Left hindlimb (tissue), 1 donor: ENCODE measurements at places on chromosomes 6 and 20.

DNA sequence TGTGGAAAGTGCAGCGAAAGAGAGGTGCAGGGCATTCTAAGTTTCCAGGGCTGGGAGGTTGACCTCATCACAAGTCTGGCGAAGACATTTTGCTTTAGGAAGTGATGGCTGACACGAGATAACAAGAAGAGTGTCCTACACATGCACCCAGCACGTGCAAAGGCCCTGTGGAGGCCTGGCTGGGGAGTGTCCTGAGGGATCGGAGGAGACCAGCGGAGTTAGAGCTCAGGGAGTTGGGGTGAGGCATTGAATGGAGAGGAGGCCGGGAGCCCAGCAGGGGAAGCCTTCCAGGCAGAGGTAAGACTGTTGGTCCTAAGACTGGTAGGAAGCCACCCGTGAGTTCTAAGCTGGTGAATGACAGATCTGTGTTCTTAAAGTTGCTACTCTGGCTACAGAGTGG lies 58.4 kb downstream of the PPP1R14C start:
- no peak for DNase-seq

DNA sequence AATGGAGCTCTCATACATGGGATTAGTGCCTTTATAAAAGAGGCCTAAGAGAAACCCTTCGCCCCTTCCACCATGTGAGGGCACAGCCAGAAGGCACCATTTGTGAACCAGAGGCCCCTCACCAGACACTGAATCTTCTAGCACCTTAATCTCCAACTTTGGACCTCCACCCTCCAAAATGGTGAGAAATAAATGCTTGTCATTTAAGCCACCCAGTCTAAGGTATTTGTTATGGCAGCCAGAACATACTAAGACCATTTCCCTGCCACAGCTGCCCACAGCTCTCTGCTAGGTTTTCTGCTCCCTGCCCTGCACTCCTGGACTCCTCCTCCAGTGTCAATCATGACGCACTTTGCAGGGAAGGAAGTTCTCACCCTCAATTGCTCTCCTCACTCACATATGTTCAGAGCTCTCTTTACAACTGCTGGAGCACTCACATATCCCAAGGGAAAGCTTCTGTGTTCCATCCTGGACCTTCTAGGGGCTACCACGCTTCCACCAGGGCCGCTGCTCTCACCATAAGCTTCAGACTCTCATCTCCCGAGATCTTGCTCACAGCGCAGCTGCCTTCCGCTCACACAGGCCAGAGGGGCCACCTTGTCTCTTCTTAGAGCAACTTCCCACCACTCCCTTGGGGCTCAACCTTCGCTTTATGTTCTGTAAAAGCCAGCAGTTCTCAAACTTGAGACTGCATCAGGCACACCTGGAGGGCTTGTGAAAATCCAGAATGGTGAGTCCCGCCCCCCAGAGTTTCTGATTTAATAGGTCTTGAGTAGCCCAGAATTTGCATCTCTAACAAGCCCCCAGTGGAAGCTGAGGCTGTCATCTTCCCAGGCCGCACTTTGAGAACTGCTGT lies 1.6 kb upstream of the LY86 start:
- DNase-seq: no peak

- DNase-seq: no peak
Measured at GRCh38 chr6:152167641-152168603, 360.4 kb downstream of the ESR1 start.

GRCh38 chr20:61919675-61920365 lies 145.9 kb downstream of the TAF4 start:
- no peak for DNase-seq

GRCh38 chr6:78308025-78308424 lies 559.3 kb upstream of the IRAK1BP1 start:
- DNase-seq: no peak

GRCh38 chr6:29886701-29887100 lies 55.6 kb upstream of the HLA-A start:
- no peak for DNase-seq

GRCh38 chr20:34831936-34832335 lies 6.5 kb upstream of the NCOA6 start:
- DNase-seq: no peak

- DNase-seq: no peak
Measured at GRCh38 chr6:149936743-149937142, 5.1 kb upstream of the ULBP2 start.

DNA sequence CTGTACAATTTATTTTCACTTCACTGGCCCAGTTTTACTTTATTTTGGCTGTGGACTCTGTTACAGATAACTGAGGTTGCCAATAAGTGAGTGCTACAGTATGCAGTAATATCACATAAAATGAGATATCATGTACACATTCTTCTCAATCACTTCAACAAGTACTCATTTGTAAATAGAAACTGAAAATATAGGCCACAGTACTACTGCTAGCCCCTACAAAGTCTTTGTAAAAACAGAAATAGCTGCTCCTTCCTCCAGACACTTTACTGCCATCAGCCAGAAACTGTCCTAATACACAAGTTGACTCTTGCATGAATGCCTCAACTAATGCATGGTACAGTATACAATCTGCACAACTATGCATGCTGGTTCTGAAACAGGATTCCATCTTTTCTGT lies 9.2 kb downstream of the DTNBP1 start:
- DNase-seq: no peak

DNA sequence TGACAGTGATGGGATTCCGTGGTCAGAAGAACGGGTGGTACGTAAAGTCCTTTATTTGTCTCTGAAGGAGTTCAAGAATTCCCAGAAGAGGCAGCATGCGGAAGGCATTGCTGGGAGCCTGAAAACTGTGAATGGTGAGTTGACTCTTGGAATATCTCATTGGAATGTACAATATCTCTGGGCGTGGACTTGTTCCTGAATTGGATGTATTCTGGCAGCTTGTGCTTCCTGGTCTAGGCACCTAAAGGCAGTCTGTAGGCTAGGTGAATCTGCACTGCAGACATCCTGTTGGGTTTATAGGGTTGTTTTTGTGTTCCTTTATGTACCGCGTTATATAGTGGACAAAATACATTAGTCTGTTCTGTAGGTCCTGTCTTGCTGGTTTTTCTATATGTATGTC lies 128.2 kb downstream of the JARID2 start:
- no peak for DNase-seq

DNA sequence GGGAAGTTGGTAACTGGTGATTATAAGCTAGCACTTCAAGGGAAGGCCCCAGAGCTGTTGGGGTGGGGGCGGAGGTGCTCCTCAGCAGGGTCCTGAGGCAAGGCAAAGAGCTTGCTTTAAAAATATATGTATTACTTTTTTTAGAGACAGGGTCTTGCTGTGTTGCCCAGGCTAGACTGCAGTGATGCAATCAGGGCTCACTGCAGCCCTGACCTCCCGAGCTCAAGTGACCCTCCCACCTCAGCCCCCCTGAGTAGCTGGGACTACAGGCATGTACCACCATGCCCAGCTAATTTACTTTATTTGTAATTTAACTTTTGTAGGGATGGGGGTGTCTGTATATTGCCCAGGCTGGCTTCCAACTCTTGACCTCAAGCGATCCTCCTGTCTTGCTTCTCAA lies 87.2 kb downstream of the MYB start:
- no peak for DNase-seq

- no peak for DNase-seq
Measured at GRCh38 chr6:120211955-120212792, 862.6 kb upstream of the MAN1A1 start.

DNA sequence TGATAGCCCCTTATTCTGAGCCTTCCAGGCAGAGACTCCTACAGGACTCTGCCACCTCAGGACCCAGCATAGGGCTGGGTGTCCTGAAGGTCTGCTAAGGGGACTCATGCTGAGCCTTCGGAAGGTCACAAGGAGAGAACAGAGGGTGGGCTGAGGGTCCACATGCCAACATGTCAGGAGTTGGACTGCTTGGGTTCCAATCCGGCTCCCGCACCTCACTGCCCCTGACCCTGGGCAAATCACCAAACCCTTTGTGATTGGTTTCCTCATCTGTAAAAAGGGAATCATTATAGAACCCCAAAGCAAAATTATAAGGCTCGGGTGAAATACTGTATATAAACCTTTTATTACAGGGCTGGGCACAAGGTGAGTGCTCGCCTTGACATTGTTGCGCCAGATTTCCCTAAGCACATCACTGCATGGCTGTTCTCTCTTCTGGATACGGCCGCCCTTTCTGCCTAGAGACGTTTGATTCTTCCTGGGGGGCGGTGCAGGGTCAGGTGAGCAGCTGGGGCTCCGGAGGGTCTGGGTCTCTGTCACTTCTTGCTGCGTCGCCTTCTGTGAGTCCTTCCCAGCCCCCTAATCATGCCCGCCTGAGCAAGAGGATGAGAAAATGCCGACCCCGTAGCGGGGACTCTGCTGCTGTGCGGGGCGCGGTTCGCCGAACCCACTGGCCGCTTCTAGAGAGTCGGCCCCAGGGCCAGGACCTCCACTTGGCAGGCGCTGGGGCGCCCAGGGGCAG lies 90.5 kb upstream of the EPB41L1 start:
- no peak for DNase-seq

- DNase-seq: no peak
Measured at GRCh38 chr6:149271348-149272340, 45.9 kb upstream of the TAB2 start.

- peak; percentile 54 for DNase-seq
Measured at GRCh38 chr20:51678026-51678697, 90.0 kb downstream of the ATP9A start.

GRCh38 chr6:45072016-45072415 lies 256.1 kb upstream of the RUNX2 start:
- no peak for DNase-seq

DNA sequence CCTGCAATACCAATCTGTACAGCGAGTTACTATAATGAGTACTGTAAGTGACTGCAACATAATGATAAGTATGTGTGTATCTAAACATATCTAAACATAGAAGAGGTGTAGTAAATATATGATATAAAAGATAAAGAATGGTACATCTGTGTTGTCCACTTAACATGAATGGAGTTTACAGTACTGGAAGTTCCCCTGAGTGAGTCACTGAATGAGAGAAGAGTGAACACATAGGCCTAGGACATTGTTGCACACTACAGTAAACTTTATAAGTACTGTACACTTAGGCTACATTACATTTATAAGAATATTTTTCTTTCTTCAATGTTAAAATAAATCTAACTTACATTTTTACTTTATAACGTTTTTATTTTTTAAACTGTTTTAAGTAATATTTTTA lies 380.4 kb downstream of the MMUT start:
- DNase-seq: no peak

DNA sequence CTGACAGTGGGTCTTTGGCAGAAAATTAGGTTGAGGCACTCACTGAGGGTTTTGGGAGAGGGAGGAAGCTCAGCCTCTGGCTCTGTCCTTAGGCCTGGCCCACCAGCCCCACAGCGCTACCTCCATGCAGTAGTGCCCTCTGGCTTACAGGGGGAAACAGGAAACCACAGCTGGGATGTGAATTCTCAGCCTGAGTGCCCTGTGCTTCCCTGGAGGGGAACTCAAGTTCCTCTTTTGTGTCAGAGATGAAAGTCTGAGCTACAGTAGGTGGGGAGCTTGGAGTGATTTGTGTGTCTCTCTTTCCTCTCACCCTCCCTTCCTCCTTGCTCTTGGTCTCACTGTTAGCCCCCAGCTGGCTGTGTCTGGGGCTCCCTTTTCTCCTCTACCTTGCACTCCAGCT lies 48.2 kb upstream of the BLCAP start:
- DNase-seq: no peak

GRCh38 chr6:88059191-88059590 lies 11.6 kb downstream of the SPACA1 start:
- no peak for DNase-seq

GRCh38 chr6:50451826-50452400 lies 261.4 kb upstream of the TFAP2D start:
- DNase-seq: no peak

GRCh38 chr20:63911176-63911575 lies 16.2 kb downstream of the DNAJC5 start:
- DNase-seq: no peak

- no peak for DNase-seq
Measured at GRCh38 chr6:71072508-71072907, 115.6 kb upstream of the B3GAT2 start.

DNA sequence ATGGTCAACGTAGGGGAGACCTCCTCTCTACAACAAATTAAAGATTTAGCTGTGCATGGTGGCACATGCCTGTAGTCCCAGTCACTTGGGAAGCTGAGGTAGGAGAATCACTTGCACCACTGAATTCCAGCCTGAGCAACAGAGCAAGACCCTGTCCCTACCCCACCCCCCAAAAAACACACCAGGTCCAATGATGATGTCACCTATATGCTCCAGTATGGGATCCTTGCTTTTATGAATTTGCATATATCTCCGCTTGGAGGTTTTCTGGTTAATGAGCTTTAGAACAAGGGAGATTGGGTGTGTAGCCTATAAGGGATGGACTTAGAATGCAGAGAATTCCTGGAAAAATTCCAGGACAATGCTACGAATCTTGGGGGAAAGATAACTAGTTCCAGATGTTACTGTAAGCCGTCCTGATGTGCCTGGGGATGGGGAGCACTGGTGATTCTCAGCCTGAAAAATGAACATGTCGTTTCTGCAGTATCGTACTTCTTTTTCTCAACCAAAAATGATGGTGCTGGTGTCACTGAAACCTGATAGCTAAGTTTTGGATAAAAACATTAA lies 61.1 kb downstream of the ZBTB2 start:
- DNase-seq: no peak

DNA sequence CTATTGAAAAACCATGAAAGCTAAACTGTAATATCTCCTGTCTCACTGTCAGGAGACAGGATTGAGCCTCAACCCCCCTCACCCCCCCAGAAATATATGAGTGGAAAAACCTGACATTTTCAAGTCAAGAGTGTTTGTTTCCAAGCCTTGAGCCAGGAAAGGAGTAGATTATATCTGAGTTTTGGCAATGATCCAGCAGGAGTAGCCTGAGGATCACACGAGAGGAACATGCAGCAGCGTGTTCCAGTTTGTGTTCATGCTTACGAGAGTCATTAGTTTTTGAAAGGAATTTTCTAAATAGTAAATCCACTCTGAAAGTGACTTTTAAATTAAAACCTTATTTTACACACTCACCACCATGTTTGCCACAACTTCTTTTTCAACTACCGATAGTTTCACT lies 15.8 kb downstream of the IL22RA2 start:
- no peak for DNase-seq

DNA sequence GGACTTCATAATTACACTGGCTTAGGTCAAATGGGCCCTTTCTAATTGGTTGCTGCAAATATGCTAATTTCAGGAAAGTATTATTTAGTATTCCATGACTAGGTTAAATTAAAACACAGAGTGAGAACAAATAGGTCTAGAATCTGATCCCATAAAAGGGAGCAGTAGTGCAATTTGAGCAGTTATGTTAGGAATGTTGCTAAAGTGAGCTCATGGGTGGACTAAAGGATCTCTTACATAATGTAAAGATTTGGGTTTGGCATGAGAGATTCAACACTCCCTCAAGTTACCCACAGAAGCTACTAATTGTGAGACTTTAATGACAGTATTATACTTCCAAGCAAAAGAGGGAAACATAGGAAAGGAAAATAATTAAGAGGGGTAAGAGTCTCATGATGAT lies 109.1 kb downstream of the C6orf58 start:
- DNase-seq: no peak

GRCh38 chr6:130760006-130760405 lies 67.2 kb upstream of the SMLR1 start:
- no peak for DNase-seq
